ENCODE measurements at places on chromosomes 2 and 18.

DNA sequence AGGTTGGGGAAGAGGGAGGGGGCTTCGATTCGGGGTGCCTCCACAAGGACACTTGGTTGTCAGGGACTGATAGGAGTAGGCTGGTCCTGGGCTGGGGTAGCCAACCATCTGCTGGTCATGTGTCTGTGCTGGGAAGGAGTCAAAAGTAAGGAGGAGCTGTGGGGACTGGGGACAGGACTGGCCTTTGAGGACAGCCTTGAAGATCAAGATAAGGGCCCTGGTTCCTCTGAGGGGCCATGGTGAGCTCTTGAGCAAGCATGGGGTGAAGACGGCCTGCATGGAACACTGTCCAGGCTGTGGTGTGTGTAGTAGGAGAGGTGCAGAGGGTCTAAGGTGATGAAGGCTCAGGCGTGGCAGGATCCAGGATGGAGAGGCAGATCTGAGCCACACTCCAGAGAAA, 1.7 kb downstream of the CYP27A1 start:
- no peak for DNase-seq

GRCh38 chr2:36569267-36569856, 28.6 kb downstream of the FEZ2 start:
- no peak for DNase-seq

- DNase-seq: no peak
Measured at GRCh38 chr2:108194409-108195132, 45.2 kb upstream of the SULT1C3 start.

DNA sequence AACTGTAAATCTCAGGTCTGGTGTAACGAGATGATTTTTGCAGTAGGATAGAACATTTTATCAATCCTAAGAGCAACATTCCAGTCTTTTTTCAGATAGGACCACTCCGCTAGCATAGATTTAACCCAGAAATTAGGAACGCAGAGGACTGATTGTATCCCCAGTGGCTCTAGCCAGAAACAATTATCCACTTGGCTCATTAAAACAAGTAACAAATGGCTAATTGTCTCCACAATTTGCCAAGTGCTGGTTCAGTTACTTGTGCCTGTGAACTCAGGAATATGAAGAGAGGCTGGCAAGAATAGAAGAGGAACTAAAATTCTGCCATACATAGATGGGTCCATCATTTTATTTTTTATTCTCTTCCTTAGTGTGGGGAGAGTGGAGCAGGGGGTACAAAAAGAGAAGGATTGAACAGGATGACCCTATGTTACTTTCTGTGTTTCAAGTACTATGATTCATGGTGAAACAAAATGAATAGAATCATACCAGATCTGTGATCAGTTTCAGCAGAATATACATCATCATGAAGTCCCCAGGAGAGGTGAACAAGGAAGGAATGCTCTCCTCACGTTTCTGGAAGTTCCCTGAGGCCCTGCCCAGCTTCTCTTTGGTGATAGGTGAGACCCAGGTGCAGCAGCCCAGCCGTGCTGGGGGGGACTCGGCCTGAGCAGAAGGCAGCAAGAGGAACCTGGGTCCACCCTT, 121.6 kb downstream of the ARL4C start:
- no peak for DNase-seq

GRCh38 chr2:28622101-28622499, 126.2 kb downstream of the PLB1 start:
- no peak for DNase-seq

- no peak for DNase-seq
Measured at GRCh38 chr2:183049420-183049819, 11.2 kb upstream of the NCKAP1 start.

- no peak for DNase-seq
Measured at GRCh38 chr2:86552889-86553288, 10.4 kb downstream of the CHMP3 start.

- peak; percentile 67 for DNase-seq
Measured at GRCh38 chr2:173963323-173963816, 1.8 kb downstream of the SP3 start.

DNA sequence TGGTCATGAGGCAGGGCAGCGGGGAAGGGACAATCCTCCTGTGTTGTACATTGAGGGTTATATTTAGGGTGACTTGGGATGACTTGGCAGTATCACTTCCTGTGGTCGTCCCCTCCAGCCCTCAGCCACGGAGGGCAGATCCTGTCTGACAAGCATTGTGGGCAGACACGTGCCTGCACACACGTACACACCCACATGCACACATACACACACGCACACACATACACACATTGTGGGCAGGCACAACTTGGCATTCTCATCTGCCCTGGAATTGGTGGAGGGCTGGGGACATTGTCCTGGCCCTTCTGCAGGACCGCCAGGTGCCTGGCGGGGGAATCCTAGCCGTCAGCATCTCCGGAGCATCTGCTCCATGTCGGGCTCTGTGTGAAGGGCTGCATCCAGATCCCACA, 47.6 kb downstream of the ODC1 start:
- peak; percentile 76 for DNase-seq

Data from inflammatory macrophage treated with lipopolysaccharide for 1 hour (primary cell).